NCI-H1092 treated with DMSO at 0.1 percent for 48 hours (cell line): ENCODE measurements at places on chromosomes 2 and 18.

GRCh38 chr18:74331404-74331803 lies 15.8 kb downstream of the C18orf63 start:
- DNase-seq: peak; percentile 55

DNA sequence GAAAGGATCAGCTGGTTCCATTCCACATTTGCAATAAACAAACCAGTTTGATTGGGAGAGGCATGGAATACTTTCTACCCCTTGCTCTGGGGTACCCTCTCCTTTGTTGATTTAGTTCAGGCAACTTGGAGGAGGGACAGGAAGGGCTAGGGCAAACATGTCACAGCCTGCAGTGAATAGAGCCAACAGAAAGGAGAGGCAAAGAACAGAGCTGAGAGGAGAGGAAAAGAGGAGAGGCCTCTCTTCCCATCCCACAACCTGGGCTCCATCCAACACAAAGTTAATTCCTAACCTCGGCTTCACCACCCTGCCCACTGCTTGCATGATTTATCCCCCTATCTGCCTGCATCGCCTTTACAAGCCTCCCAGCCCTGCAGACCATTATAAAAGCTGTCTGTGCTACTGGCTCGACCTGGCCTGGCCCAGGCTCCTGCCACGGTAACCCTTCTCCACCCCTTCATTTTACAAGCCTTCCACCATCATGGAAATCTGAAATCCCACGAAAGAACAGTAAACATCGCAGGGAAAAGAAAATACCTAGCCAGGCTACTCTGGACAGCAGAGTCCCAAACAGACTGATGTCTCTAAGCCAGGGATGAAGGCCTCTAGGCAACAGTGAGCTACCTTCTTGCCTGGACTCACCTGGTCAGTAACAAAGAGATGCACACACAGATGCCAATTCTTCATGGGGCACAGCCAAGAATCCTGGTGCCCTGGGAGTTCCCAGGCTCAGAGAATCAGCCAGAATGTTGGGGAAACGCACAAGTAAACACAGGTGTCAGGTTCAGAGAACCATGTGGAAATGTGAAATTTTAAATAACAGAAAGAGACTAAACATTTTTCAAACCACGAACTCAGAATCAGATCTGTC lies 43.6 kb downstream of the NHEJ1 start:
- DNase-seq: no peak

DNA sequence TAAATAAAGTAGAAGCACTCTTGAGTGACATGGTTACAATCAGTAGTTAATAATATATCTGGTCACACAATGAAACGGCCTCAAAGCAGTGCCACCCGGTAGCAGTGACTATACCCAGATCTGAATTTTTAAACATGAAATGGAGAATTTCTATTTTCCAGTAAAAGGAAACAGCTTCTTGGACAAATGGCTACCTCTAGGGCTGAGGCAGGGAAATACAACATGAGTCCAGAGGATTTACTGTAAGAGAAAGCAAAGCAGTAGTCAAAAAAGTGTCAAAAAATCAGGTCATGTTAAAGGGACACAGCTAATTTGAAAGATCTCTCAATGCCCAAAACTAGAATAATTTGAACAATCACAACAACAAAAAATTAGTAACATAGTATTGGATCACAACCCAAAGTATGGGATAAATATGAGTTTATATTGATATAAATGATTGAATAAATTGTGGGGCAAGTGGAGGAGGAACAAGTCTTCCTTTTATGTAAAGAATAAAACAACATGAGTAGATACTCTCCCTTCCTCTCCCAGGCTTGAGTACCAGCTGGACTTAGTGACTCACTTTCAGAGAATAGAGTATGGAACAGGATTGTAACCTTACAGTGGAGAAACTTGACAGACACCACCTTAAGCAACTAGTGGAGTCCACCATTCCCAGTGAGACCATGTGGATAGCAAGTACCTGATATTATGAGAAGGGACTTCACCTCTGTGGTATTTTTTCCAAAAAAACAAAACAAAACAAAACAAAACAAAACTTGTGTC lies 180.8 kb downstream of the MBD2 start:
- DNase-seq: no peak

- no peak for DNase-seq
Observed at GRCh38 chr2:127220768-127221527, 849 bp upstream of the CYP27C1 start.

DNA sequence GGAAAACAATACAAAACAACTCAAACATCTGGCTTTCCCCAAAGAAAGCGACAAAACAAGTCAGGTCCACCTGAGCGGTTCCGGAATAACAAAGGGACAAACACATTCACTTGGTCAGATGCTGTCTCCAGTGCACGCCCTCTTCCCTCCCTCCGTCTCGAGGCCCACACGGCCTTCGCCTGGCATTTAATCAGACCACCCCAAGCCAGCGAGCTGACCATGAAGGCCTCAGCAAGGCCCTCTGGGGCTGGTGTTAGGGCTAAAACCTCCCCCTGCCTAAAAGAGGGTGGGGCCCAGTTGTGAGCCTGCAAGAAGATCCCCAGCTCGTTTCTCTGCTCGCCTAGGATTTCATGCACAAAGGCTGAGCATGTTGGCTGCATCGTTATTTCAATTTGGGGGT lies 180.3 kb downstream of the EIPR1 start:
- DNase-seq: no peak

DNA sequence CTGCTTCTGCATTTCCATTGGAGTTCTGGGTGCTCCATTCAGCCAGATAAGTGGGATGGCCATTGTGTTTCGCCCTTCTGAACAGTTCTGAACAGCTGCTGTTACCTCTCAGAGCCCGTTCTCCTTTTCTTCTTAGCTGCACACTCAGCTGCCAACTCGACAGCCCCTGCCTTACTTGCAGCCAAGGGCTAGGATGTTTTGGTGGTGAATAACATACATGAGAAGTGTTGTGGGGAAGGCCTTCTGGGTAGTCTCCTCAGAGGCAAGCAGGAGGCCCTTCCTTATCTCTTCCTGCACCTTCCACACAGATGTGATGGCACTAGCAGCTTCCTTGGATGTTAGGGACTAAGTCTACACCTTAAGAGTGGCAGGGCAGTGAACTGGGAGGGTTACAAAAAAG lies 138.4 kb upstream of the NOSTRIN start:
- DNase-seq: peak; percentile 64

DNA sequence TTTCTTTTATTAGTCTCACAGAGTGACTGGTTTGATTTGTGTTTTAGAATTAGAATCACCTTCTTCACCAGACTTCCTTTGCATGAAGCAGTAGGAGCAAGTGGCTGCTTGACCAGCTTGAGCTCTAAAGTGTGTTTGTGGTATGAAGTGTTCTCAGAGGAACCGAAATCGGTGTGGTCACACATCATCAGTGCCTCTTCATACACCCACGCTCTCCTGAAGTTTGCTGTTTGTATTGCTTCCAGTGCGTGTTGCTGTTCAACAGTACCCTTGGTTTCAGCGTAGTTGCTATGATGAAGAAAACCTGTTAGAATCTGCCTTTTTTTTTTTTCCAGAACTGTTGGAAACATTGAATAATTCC lies 77.9 kb downstream of the LIMS1 start:
- DNase-seq: no peak

DNA sequence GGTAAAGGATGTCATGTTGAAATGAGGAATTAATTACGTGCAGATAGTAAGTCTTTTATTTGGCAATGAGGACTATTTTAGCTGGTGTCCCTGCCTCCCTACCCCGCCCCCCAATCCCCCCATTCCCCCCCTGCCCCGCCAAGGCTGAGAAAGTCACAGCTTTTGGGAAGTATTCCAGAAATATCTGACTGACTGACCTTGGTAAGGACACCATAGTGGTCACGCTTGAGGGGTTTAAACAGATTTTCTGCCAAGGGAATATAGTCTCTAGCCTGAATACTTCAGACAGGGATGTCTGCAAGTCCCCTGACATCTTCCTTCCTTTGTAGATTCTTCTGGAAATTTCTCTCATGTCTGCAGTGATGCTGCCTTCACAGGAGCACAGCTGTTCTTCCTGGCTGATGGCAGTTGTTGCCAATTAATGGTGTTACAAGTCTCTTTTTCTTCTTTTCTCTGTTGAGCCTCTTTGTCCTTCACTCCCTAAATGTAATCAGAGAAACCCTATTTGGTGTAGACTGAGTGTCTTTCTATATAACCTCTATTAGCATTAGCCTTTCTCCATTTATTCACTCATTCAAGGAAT lies 53.7 kb upstream of the MGAT5 start:
- DNase-seq: no peak

DNA sequence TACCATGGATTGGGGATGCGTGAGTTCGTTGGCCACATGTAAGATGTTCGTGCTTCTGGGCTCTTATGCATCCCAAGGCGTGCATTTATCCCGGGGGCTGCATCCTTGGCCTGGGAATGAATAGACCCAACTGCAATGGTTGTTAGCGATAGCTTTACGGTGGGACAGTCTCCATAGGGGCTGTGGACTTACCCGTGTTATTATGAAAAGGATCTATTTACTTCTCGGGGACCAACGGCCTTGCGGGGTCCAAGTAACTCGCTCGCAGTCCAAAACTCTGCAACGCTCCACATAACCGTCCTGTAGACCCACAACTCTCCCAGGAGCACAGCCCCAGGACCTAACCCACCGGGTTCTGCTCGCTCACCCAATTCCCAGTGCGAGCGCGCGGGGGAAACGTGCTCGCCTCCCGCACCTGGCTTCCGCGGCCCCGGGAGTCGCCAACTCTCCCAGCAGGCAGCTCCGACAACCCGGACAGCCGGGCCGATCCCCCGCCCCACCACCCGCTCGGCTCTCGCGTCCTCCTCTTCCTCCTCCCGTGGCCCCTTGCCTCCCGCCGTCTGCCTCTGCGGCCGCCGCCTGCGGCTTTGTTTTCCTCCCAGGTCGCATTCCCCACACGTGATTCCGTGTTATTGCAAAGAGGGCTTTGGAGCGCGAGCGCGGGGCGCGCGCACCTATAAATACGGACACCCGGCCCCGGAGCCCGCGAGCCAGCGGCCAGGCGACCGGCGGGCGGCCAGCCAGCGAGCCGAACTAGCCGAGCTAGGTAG lies at the start of gene CABLES1:
TSS of gene CABLES1 (plus strand) at position 706 of the 770 bp plus-strand sequence. CDS start 278 bp downstream, outside the sequence.
- DNase-seq: peak; percentile 67

DNA sequence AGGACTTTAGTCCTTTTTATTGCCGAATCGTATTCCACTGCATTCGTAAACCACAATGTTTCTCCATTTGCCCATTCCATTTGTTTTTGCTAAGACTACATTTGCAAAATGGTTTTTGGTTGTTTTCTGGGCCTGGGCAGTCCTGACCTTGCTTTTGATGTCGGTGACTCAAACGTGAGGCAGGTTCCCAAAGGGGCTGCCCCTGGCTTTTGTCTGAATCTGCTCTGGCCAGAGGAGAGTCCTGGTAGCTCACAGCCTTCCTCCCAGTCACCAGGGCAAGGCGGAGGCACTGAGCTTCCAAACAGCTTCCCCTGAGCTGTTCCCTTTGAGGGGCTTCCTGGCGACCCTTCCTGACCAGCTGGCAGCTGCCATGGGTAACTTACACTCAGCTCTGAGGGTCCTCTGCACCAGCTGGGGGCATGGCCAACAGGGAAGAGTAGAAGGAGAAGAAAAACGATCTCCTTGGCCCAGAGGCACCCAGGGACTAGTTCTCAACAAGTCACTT lies 47.8 kb downstream of the EDAR start:
- DNase-seq: no peak

DNA sequence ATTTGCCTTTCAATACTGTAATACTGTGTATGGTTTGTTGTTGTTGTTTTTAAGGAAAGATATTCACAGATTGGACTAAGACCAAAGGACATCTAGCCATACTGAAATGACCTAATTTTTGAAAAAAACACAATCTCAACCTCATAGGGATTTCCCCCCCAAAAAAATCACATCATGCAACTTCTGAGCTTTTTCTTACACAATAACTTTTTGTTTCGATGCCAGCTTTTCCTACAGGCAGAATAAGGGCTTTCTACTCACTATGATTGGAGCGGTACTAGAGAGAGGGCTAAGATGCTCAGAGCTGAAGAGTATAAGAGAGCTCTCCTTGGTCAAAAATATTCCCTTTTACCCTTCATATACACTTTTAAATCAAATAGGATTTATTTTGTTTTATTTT lies 32.4 kb upstream of the SLC3A1 start:
- no peak for DNase-seq

DNA sequence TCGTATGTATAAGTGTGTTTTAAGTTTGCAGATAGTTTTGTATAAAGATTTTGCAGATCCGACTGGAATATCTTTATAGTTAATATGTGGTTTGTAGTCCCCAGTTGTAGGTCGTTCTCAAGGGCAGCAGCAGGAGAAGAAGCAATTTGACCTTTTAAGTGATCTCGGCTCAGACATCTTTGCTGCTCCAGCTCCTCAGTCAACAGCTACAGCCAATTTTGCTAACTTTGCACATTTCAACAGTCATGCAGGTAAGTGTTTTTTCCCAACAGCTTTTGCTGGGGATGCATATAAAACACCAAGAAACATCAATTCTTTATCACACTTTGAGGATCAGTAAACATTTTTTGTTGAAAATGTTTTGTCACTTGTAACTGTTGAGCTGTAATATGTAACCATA lies 52.7 kb downstream of the AGFG1 start:
- no peak for DNase-seq

DNA sequence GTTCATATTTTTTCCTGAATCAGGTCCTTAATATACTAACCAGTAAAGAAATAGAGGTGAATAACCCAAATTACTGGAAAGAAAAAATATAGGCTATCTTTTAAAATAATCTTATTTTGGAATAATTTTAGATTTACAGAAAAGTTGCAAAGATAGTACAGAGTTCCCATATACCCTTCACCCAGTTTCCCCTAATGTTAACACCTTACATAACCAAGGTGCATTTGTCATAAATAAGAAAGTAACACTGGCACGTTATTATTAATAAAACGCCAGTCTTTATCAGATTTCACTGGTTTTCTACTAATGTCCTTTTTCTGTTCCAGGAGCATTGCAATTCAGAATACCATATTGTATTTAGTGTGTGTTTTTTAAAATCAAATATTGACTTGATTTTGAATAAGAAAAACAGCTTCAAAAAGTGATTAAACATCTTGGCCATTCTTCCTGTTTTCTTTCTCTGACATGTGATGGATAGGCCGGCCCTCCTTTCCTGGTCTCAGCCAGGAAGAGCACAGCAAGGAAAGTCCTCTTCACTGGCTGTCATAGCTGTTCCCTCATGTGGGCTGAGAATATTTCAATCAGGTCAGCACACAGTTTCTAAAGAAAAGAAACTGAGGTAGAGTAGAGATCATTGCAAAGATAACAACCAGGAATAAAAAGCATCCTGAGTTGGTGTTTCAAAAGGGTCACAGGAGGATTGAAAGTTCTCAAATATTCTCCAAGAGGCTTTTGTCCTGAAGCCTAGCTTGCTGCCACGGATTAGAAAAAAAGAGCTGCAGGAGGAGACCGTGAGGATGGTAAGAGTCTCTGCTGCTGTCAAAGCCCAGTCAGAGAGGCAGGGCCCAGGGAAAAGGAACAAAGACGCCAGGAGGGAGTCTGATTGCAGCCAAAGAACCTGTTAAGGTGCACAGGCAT lies 79.3 kb upstream of the ARL5A start:
- DNase-seq: no peak
